ENCODE measurements at places on chromosomes 2 and 18.

DNA sequence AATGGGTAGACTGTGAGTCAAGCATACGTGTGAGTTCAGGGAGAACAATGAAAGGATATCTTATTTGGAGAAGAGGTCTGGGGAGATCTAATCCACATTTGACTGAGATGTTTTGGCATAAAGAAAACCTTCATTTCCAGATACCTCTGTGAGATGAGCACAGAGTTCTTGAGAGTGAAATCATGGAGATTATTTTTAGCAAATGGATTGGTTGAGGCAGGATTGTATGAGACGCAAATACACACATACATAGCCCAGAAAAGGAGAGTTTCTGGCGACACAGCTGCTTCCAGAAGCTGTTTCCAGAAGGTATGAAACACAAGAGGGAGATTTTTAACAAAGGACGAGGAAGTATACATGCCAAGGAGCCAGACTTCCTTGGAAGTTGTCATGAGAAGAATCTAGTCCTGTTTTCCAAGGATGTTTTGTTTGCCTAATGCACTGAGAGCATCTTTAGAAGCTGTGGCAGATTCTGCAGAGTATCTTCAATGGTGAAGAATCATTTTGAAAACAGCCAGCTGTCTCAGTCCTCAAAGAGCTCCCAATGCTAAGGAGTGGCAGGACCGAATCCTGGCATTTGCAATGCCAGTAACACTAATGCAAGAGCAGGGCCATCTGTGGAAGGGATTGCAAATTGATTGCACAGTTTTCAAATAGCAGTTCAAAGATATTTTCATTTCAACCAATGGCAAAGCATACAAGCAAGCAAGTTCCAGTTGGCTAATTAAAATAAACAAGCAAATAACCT lies 177.2 kb downstream of the SETBP1 start:
- DNase-seq = no peak

DNA sequence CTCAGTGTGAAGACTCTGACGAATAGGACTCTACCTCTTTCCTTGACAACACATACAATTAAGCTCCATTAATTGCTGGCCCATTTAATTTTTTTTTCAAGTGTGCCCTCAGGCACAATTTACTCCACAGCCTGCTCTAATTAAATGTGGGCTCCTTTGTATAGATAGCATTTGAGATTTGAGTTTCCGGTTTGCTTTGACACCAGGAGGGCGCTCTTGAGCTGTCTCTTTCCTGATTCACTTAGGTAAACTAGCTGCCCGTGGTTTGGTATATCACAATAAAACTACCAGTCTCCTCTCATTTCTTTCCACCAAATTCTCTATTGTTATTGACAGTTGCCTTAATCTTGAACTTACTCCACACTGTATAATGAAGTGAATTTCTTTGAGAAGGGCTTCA lies 666.0 kb downstream of the DSC3 start:
- no peak for DNase-seq

DNA sequence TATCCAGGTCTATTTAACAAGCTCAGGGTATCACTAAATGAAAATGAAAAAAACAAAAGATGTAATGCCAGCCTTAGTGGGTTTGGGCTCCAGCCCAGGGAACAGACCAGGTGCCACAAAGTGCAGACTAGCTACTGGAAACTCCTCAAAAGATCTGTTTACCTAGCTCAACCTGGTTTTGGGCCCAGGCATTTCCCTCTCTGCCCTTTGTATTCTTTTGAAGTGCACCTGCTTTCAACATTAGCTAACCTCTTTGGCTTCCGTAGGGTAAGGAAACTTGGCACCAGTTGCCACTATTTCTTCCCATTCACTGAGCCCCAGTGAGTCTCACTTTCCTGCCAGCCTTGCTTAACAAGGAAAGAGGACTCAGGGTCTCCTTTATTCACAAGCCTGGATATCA lies 123.6 kb upstream of the CDCA7 start:
- DNase-seq = no peak

DNA sequence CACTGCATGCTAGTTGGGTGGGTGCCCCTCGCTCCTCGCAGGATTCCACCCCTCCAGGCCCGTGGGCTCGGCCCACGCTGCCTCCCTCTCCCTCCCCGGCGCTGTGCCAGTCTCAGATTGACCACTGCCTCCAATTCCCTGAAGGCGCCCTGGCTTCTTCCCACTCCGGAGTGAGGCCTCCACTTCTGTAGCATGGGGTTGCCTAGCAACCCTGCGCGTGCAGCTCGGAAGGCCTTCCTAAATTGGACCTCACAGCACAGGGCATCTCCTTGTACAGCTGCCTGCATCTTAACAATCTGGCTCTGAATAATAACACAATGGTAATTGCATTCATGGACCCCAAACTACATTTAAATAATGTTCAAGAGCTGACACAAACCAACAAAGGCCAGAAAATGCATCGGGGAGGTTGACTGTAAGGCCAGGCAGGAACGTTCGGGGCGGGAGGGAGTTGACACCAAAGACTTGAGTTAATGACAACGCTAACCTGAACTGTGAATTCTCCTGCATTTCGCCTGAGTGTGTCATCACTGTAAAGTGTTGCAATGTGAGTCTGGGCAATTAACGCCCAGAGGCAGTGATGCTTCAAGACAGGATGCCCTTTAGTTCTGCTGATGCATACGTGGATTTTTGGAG lies 222.9 kb downstream of the ZBTB7C start:
- DNase-seq = no peak

DNA sequence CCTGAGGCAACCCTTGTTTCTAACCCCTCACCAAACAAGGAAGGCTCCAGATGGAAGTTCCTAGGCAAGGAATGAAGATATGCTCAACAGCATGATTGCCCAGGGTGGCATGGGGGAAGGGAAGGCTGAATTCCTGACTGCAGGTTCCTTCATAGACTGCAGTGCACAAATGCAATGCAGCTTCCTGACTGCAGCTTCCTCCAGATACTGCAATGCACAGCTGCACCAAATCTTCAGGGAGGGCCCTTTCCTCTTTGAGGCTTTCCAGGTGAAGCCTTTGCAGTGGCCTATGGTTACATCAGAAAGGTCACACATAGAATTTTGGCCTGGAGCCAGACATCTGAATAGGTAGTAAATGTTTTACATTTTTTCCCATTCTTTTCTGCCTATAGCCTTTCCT lies 58.8 kb upstream of the DYNAP start:
- DNase-seq = no peak

DNA sequence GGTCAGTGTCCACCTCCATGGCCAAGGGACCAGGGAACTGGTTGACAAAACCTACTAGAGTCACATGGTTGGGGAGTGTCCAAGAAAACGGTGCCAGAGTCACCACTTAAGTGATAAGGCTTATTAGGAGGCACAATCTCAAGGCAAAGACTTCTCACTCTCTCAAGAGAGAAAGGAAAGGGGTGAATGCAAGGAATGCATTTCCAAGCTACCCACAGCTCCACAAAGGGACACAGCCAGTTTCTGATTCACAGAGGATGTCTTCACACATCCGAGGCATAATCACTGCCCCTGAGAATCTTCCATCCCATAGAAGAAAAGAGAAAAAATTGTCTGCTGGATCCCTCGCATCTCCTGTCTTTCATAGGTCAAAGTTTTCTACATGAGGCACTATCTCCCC lies 269.3 kb downstream of the TNS1 start:
- DNase-seq = no peak

- no peak for DNase-seq
Observed at GRCh38 chr2:7826656-7827055, 855.2 kb upstream of the ID2 start.

DNA sequence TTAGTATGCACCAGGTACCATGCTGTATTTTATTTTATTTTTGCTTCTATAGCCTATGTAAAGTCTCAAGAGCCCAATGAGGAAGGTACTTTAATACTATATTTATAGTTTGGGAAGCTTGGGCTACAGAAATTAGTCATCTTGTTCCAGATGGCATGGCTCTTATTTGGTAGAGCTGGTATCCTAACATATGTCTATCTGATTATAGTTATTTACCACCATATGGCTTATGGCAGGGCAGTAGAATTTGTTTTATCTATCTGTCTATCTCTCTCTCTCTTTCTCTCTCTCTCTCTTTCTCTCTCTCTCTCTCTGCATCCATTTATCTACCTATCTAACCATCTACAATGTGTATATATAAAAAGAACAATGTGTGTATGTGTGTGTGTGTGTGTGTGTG lies 1293.7 kb upstream of the SLC39A10 start:
- DNase-seq = no peak

GRCh38 chr18:78742218-78742745 lies 237.3 kb upstream of the SALL3 start:
- DNase-seq = no peak

DNA sequence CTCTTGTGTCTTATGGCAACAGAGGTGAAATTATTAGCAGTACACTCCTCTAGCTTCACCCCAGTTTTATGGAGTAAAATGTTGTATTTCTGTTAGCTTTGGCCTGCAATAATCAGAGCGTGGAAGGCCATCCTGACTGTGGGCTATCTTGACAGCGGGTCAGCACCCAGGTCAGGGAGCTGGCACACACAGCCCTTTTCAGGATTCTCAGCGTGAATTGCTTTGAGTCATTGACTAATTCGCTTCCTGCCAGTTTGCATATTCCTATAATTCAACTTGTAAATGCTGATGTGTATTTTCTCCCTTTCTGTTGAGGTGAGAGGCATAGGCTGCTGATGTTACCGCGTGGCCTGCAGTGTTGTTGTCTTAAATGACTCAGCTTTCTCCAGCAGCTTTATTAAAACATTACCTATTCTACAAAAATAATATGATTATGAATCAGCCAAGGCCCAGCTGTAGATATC lies 109.6 kb upstream of the EML6 start:
- DNase-seq = no peak

DNA sequence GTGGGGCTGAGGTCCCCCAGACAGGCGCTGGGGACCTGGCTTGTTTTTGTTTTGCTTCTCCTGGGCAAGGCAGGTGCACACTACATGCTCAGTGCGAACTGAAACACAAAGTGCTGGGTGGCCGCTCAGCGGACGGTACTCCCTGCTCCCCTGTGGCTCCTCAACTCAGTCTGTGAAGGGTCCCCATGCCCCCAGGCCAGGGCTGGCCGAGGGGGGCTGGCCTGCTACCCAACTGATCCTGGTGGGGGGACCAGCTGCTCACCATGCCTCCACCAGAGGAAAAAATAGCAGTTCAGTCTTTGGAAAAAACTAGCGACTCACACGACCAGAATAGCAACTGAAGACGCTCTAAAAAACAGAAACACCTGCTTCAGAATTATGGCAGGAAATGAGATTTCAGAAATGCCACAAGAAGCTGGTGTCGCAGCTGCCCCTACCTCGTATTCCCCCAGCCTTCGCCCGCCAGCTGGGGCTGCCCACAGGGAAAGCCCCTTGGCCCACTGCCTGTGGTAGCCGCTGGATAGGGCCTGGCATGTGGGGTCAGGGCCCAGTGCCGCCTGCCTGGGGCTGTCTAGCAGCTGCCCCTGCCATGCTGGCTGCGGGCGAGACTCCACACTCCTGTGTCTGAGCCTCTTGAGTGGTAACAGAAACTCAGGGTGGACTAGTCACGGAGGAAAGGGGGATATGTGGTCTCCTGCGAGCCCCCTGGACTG lies 43.7 kb downstream of the MEX3C start:
- peak; percentile 19 for DNase-seq

- no peak for DNase-seq
Observed at GRCh38 chr2:190891889-190892288, 11.3 kb downstream of the GLS start.

GRCh38 chr2:200810998-200811332 lies 745 bp upstream of the BZW1 start:
- no peak for DNase-seq

GRCh38 chr2:61178603-61179545 lies 16.9 kb downstream of the C2orf74 start:
- DNase-seq = no peak

GRCh38 chr2:177885828-177886466 lies 186.6 kb downstream of the PDE11A start:
- DNase-seq = no peak

- no peak for DNase-seq
Observed at GRCh38 chr2:200086911-200087310, 131.5 kb downstream of the MAIP1 start.

DNA sequence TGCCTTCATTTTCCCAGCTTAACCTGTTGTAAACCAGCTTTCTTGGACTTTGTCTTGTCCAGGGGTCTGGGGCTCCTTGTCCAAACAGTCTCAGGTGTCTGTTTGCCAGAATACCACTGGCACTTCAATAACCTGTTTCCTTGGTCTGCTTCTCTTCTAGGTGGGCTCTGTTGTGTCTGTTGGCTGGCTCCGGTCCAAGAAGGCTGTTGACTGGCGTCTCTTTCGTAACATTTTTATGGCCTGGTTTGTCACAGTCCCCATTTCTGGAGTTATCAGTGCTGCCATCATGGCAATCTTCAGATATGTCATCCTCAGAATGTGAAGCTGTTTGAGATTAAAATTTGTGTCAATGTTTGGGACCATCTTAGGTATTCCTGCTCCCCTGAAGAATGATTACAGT lies 17.0 kb downstream of the SLC20A1 start:
- DNase-seq = no peak

DNA sequence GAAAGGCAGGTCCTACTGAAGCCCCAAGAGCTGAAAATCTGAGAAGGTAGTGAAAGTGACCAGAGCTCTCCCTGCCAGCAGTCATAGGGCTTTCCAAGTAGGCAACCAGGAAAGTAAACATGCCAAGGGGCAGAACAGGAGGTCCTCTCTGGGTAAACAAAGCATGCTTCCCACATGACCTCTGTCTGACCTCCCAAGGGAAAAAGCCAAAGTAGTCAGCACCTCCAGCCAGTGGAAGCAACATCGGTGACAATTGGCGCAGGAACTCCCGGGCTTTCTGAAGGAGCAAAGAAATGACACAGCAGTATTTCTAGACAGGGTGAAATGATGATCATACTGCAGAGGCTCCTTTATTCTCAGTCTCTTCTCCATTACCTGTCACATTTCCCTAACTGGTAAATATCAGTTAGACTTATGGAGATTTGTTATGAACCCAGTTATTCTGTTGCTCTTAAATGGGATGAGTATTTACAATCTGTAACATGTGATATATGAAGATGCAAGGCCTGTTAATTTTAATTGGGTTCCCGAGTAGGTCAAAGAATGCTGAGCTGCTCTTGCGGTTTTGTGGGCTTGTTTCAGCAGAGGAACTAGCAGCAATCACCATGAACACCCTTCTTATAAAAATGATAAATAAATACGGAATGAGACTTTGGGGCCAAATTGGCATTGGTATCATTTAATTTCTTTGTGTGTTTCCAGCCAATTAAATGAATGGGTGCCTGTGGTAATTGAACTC lies 321.0 kb downstream of the RND3 start:
- no peak for DNase-seq

All from activated CD8-positive, alpha-beta memory T cell treated with anti-CD3 and anti-CD28 coated beads for 4 hours (primary cell).